ENCODE measurements at places on chromosomes 11 and 22.

DNA sequence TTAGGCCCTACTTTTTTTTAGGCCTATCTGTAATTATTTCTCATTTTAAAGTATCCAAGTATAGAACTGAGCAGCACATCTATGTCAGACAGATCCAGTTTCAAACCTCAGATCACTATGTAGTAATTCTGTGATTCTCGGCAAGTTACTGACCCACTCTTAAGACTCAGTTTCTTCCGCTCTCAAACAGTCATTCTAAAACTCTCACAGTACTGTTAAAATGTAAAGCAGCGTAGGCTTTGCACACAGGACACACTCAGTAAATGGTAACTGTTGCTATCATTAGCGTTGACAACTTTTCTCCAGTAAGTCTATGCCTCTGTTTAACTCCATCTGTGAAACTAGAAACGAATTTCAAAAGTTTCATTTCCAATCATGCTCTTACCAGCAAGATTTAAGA lies 277.1 kb downstream of the TTC28 start:
- no peak for DNase-seq

DNA sequence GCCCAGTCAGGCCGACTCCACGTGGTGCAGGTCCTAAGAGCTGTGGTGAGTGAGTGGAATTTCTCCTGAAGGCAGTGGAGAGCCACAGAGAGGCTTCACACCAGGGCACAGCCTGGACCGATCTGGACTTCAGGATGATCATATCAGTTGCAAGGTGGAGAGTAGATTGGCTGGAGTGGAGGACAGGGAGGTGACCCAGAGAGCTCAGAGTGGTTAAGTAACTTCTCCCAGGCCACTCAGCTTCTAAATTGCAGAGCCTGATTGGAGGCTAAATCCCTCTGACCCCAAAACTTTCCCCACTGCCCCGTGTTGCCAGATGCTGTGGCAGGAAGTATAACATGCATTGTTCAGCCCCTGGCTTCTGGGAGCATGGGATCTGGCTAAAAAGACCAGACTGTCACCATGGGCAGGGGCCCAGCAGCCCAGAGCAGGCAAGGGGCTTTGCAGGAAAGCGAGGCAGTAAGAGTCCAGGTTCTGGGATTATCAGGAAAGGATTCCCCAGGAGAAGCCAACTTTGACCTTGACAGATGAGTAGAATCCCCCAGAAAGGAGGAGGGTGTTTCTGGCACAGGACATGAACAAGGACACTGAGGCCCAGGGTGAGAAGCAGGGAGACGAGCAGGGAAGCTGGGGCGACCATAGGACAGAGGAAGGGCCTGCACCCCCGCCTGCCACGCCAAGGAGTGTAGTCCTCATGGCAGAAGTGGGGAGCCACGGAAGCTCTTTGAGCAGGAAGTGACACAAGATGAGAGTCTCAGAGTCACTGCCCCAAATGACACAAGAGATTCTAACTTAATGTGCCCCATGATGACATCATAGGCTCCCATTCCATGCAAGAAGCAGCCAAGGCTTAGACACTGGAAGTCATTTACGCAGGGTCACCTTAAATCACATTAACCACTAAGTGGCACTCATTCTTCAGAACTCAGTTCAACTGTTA lies 4.8 kb downstream of the SLC35C1 start:
- no peak for DNase-seq

DNA sequence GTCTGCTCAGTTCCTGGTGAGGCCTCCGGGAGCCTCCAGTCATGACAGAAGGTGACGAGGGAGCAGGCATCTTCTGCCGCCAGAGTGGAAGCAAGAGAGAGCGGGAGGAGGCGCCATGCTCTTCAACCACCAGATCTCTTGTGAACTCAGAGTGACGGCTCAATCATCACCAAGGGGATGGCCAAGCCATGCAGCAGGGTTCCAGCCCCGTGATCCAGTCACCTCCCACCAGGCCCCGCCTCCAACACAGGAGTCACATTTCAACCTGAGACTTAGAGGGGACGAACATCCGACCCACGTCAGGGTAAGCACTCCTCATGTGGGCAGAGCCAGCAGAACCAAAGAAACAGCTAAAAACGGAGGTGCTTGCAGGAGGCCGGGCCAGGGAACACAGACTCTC lies 1470.5 kb downstream of the BRD1 start:
- no peak for DNase-seq

- no peak for DNase-seq
Observed at GRCh38 chr11:42770444-42771065, 541.2 kb upstream of the API5 start.

- DNase-seq = peak; percentile 71
Observed at GRCh38 chr22:43186272-43187170, at the start of gene TTLL12. Gene TTLL12, minus strand, starts transcription at chr22:43187134. Its CDS starts 65 bp downstream, at chr22:43187069.

- no peak for DNase-seq
Observed at GRCh38 chr11:70243912-70244652, 26.4 kb upstream of the PPFIA1 start.

DNA sequence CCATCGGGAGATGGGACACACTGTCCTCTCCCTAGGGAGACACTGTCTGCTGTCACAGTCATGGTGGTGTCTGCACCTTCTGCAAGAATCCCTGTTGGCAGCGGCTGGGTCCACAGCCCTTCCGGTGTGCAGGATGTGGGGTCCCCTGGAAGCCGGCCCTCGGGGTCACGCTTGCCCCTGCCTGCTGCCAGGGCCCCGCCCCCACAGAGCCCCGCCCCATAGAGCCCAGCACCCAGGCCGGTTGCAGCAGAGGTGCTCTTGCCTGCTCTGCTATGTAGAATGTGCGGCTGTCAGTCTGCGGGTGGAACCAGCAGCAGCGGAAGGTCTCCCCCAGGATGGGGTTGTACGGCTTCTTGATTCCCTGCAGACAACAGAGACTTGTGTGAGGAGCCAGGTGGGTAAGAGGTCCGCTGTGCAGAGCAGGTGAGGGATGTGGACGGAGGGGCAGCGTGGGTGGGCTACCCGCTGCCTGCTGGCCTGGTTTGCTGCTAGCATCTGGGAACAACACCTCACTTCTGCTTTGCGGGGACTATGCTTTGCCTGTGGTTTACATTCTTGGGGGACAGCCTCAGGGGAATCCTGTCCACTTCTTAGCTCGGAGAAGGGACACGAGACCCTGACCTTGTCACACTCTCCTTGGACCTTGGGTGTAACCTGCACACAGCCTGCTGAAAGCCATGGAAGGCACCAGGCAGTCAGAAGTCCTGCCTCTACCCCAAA lies 44.9 kb upstream of the CARS1 start:
- no peak for DNase-seq

DNA sequence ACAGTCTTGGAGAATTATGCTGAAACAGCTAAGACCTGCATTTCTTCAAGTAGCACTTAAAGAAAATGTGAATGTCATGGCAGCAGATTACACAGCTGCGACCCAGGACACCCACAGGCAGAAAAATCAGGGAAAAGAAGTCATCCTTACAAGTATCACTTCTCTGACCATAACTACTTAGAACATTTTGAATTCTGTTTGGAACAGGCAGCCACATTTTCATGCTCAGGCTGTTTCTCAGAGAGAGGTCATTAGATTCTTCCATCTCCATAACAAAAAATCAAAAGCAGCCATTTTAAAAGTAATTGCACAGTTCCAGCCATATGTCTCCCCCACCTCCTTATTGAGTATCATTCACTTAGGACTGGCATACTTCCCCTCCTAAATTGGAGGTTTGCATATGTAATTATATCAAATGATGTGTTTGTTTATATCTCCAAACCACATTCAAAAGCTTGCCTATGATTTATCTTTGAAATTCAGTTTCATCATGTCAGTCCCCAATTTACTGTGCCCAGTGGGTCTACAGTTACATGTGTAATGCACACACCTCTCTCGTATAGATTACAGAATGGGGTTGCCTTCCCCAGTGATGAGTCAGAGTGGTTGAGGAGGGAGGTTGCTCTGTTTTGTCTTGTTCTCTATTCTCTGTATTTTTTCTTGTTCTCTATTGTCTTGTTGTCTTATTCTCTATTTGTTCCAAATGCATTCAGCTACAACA lies 276.5 kb upstream of the MTNR1B start:
- no peak for DNase-seq

DNA sequence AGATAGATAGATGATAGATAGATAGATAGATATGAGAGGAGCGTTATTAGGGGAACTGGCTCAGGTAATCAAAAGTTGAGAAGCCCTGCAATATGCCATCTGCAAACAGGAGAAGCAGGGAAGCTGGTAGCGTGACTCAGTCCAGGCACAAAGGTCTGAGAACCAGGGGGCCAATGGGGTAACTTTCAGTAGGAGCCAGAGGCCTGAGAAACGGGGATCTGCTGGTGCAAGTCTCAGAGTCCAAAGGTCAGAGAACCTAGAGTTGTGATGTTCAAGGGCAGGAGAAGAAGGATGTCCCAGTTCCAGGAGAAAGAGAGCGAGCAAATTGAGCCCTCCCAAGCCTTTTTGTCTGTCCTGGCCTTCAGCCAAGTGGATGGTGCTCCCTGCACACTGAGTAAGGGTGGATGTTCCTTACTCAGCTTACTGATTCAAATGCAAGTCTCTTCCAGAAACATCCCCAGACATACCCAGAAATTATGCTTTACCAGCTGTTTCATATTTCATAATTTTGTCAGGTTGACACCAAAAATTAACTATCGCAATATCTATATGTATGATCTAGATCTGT lies 87.8 kb upstream of the SLC22A12 start:
- no peak for DNase-seq

DNA sequence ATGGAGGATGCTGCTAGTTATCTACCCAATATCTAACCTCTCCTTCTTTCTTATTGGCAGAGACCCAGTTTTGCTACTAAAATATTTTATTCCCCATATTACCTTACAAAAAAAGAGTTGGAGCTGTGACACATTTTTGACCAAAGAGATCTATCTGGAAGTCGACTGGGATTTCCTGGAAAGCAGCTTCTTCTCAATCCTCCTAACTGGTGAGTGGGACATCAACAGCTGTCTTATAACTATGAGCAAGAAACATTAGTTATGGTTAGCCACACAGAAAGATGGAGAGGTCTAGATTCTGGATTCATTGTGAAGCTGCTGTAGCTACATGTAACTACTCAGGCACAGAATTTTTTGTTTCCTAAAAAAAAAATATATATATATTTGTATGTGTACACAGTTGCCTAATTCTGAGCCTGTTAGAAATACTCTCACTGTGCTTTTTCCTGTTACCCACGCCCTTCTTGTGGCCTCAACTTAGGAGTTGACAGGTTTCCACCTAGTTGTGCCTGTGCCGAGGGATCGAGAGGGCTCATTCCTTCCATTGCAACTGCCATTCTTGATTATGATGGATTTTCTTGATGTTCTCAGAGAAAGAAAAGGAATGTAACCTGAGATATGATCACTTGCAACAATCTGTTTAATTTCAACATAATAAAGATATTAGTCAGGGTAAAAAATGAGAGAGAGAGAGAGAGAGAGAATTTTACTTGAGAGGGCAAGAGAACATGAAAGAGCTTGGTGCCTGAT lies 142.0 kb downstream of the SLC17A6 start:
- no peak for DNase-seq

DNA sequence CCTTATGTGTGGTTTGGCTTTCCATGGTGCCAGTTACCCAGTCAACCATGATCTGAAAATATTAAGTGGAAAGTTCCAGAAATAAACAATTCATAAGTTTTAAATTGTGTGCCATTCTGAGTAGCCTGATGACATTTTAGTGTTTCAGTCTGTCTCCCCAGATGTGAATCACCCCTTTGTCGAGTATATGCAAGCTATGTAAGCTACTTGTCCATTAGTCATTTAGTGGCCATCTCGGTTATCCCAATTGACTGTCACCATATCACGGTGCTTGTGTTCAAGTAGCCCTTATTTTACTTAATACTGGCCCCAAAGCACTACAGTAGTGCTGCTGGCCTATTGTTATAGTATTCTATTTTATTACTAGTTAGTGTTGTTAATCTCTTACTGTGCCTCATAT lies 44.9 kb downstream of the ATG16L2 start:
- DNase-seq = no peak

GRCh38 chr22:35177811-35178210 lies 79.5 kb upstream of the HMGXB4 start:
- no peak for DNase-seq

DNA sequence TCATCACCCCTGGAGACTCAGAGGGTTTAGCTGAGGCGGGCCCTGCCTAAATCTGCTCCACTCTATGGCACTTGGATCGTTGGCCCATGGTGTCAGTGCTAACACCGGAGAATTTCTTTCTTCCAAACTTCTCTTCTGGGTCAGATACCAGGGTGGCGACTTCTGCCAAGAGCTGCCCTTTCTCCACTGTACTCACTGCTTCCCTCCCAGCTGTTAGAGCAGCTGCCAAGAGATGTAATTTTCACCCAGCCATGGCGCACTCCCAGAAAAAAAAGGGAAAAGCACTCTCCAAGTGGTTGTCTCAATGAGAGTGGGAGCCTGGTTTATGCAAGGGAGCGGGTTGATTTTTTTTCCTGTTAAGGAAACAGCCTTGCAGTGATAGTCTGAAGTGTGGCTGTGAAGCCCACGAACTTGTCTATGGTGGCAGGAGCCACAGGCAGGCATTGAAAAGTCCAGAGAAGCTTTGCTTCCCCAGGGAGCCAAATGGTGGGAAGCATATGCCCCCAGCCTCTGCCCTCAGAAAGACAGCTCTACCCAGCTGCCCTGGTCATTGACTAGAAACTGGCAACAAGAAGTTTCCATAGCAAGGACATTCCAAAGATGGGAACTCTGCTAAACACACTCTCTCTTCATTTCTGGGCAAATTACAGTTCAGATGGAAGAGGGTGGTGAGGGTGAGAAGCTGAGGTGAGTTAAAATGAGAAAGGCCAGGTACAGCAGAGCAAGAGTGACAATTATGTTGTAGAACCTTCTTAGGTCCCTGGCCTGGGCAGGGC lies 10.7 kb downstream of the PCSK7 start:
- no peak for DNase-seq

- DNase-seq = no peak
Observed at GRCh38 chr11:2870969-2871680, 14.4 kb downstream of the CDKN1C start.

GRCh38 chr11:101867951-101868350 lies 46.9 kb upstream of the CEP126 start:
- no peak for DNase-seq

DNA sequence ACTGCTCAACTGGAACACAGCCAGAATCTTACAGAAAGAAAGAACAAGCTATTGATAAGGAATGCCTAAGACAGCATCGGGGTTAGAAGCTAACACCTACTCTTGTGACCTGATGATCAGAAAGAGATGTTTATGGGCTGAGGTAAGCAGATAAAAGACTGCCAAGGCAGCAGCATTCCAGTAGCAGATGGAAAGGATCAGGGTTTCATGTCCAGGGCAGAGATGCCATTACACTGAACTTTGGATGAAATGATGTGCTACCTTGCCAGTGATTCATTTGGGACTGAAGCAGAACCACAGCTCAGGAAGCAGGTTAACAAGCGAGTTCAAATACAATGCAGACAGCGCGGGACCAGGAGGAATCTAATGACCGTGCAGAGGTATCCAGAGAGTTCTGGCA lies 27.1 kb upstream of the APOA1 start:
- no peak for DNase-seq

DNA sequence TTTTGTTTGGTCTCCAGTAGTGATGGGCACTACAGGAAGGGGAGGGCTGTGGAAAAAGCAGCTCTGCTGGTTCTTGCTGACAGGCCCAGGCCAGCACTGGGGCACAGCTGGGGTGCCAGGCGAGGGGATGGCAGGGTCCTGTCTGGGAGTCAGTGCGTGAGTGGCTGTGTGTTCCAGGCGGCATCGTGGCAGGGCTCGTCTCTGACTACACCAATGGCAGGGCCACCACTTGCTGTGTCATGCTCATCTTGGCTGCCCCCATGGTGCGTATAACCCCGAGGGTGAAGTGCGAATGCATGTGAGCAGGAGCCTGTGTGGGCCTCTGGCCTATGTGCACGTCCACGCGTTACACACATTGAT lies 20.9 kb downstream of the SLC37A2 start:
- no peak for DNase-seq
